ENCODE measurements at places on chromosomes 6 and 20.

DNA sequence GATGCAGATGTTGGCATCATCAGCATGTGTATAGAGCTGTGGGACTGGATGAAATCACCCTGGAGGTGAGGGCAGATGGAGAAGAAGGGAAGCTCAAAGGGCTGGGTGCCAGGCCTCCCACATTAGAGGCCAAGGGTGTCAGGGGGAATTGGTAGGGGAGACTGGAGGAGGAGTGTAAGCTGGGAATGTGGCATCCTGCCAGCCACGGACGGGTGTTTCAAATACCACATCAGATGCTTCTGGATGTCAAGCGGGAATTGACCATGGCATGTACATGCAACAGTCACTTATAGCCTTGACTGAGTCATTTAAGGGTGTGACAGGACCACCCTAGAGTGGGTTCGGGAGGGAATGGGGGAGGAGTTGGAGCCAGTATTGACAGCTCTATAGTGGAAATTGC, 9.6 kb downstream of the ERGIC3 start:
- DNase-seq = no peak

DNA sequence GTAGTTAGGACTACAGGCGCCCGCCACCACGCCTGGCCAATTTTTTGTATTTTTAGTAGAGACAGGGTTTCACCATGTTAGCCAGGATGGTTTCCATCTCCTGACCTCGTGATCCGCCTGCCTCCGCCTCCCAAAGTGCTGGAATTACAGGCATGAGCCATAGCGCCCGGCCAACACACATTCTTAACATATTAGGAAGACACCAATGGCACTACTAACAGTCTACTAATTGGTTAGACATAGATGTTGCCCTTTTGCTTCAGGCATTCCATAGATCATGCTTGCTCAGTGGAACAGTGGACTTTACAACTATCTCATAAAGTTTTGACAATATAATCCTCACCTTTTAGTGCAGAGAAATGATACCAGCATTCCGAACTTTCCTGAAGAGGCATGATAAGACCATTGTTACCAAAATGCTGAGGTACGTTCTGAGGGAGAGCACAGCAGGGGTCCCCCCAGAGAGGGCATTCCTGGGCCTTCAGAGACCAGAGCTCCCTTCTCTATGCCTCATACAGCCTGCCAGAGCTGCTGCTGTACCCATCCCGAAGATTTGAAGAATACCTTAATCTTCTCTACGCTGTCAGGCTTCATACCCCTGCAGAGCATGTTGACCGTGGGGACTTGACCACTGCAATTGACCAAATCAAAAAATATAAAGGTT, 89.4 kb downstream of the ECT2L start:
- no peak for DNase-seq

GRCh38 chr6:48449002-48449401, 338.0 kb upstream of the PTCHD4 start:
- DNase-seq = no peak

DNA sequence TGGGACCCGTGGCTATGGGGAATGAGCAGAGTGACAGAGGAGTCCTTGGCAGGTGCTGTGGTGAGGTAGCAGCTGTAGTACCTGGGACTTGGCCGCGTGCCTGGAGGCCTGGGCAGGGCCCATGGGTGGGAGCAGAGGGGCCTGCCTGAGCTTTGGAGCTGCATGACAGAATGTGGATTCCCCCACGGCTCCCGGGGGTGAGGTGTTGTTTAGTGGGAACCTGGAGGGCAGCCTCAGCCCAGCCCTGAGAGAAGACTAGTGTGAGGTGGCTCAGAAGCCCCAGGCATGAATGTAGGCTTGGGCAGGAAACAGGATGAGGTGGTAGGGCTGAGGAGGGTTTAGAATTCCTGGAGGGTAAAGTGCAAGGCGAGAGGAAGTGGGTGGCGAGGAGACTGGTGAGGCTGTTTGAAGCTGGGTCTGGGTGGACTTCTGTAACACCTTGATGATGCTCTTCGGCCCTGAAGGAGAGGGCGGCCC, 86.5 kb upstream of the SCP2D1 start:
- DNase-seq = no peak

- DNase-seq = no peak
These were observed 8.5 kb upstream of the SOD2 start for GRCh38 chr6:159701413-159701999.

DNA sequence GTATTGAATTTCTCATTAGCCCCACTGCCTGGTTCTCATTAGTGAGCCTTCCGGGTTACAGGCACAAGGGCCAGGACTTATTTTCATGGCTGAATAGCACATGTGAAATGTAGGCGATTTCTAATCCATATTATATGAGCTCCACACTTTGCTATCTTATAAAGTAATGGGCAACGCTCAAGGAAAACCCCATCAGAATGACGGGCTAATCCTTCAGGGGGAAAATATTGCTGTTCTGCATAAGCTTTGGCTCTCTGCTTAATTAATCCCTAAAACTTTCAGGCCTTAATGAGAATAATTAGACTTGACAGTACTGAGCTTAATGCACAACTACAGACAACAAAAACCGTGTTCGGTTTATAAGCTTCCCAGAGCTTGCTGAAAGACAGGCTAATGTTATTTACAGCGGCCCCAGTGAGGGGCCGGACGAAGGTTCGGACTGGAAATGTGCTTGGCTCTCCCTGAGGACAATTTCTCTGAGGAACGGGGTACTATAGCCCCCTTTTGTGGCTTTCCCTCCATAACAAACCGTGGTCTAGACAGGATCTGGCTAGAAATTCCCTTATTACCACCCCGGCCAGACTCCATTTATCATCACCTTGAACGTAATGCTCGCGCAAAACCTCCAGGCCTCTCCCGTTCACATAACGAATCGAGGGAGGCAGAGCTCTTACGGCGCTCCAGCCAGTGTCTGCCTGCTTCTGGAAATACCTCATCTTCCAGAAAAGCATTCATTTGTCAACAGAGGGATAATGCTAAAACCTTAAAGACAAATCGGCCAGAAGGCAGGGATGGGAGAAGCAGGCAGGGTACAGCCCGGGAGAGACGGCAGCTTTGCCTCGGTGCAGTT, 164.5 kb downstream of the CD83 start:
- DNase-seq = no peak

- no peak for DNase-seq
These were observed 237.7 kb upstream of the CITED2 start for GRCh38 chr6:139612135-139612465.

GRCh38 chr20:20687319-20687718, 25.1 kb downstream of the RALGAPA2 start:
- DNase-seq = no peak

- no peak for DNase-seq
These were observed 38.3 kb downstream of the PSMG4 start for GRCh38 chr6:3297006-3297405.

DNA sequence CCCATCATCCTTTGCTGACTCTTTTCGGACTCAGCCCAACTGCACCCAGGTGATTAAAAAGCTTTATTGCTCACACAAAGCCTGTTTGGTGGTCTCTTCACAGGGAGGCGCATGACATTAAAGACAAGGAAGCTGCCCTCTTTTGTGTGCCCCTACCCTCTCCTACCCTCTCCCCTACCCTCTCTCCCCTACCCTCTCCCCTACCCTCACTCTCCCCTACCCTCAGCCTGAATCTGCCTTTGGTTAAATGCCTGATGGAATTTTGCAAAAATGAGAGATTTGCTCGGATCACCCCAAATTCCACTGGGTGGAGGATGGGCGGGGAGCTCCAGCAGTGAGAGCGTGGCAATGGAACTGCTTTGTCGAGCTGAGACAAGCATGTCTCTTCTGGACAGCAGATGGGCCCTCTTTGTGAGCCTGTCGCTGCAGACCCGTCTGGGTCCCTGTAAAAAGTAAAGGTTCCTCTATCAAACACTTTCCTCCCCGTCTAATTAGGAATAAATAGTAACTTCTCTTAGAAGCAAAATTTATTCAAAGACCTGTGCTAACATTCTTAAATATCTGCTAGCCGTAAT, 76.4 kb upstream of the MLN start:
- no peak for DNase-seq

- no peak for DNase-seq
These were observed 36.8 kb downstream of the GNAS start for GRCh38 chr20:58889334-58889760.

DNA sequence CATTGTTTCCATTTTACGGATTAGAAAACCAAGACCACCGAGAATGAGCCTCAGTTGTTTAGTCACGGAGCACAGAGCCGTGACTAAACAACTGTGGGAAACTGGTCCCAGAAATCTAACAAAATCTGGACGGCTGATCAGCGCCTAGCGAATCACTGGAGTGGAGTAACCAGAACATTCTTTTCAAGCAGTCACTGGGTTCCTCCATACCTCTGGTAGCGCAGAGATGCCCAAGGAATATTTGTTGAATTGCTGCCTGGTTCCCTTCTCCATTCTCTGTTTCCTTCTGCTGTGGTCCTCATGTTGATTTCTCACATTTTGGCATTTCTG, 62.0 kb downstream of the GPX5 start:
- no peak for DNase-seq
